ENCODE measurements at places on chromosomes 7 and 10.
A peak's percentile ranks its signal among the peaks of the same experiment; 100 is the strongest.

DNA sequence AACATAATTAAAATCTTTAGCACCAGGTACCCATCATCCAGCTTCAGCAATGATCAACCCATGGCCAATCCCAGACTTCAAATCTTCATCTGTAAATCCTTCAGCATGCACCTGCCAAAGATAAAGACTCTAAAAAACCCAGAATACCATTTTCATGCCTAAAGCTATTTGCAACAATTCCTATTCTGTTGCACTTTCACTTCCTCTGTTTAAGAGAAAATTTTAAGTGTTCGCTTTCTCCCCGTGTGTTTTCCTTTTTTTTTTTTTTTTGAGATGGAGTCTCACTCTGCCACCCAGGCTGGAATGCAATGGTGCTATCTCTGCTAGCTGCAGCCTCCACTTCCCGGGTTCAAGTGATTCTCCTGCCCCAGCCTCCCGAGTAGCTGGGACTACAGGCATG lies 31.8 kb upstream of the HTR5A start:
- no peak for DNase-seq

- DNase-seq, result no peak
Observed at GRCh38 chr10:122678266-122678665, 21.4 kb downstream of the C10orf120 start.

GRCh38 chr7:105924945-105925344 lies 38.1 kb upstream of the CDHR3 start:
- peak; percentile 32 for DNase-seq

GRCh38 chr10:131931981-131932380 lies 31.2 kb downstream of the PPP2R2D start:
- no peak for DNase-seq

DNA sequence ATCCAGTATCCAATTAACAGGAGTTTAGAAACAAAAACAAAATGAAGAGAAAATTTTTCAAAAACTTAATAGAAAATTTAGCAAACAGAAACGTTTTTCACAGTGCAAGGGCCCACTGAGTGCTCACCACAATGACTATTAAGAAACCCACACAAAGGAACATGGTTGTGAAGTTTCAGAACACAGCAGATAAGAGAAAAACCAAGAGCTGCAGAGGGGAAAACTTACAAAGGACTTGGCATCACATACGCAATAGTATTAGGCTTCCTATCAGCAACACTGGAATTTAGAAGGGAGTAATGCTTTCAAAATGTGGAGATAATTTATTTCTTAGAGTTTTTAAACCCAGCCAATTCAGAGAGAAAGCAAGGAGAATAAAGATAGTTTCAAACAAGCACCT lies 1.7 kb upstream of the C7orf25 start:
- no peak for DNase-seq

DNA sequence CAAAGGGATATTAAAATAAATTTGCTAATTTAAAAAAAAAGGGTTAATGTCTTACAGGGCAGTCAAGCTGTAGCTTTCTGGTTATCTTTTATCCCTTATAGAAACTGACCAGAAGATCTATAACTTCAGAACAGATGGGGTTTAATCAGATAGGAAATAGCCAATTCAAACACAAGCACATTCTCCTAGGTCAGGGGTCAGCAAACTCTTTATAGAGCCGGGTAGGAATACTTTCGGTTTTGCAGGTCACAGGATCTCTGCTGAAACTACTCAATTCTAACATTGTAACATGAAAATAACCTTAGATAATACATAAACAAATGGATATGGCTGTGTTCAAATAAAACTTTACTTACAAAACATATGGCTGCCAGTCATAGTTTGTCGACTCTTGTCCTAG lies 479.8 kb downstream of the ADRA2A start:
- DNase-seq, result no peak

GRCh38 chr7:27967639-27968038 lies 213.0 kb downstream of the JAZF1 start:
- no peak for DNase-seq

DNA sequence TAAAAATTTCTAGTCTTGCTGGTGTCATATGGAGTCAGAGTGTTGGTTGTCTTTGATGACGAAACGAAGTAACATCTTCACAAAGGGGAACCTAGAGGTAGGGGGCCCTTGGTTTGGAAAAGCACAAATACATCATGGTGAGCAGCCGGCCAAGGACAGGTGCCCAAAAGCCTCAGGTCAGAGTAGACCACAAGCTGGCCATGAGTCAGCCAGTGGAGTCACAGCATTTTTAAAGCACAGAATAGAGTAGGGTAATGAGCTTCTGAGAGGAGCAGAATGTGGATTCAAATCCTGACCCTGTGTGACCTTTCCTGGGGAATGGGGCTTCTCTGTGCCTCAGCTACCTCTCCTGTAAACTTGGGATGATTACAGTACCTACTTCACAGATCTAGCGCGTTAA lies 5.3 kb downstream of the CAMK2B start:
- DNase-seq, result no peak

- peak; percentile 46 for DNase-seq
Observed at GRCh38 chr10:16828114-16828568, 10.9 kb upstream of the RSU1 start.

- no peak for DNase-seq
Observed at GRCh38 chr10:86678999-86679792, 10.9 kb downstream of the LDB3 start.

- DNase-seq, result no peak
Observed at GRCh38 chr7:130009848-130010688, 41.1 kb downstream of the ZC3HC1 start.

GRCh38 chr7:25777969-25778708 lies 373.9 kb upstream of the NFE2L3 start:
- DNase-seq, result no peak

DNA sequence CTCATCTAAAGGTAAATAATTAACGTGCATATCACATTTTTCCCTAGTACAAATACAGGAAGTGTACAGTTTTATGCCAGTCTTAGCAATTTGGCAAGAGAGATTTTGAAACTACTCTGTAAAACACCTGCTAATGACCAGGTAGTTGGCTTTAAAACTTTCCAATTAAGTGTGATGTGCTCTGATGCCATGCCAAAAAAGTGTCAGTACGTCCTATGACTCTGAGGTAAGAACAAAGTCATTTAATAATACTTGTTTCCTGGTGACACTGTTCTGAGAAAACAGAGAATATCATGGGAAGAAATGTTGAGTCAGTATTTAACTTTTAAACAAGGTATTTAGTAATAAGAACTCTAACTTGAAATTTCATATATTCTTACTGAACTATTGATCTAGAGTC lies 9.6 kb downstream of the PDZD8 start:
- DNase-seq, result no peak

DNA sequence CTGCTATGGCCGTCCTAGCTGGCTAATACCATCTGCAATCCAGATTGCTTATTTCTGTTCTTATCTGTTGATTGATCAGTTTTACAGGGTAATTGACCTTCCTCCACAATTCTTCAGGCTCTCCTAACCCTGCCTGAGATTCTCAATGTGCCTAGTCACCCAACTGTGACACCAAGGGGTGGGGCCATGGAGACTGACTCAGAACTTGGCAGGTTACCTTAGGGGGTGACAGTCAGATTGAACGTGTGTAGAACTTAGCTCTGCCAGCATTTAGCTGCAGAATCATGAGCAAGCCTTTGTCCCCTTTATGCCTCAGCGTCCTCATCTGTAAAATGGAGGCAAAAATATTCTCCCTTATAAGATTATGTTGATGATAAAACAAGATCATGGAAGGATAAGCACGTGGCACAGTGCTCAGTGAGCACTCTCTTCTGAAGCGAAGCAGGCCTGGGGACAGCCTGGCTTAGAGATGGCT lies 19.1 kb upstream of the LEP start:
- no peak for DNase-seq

DNA sequence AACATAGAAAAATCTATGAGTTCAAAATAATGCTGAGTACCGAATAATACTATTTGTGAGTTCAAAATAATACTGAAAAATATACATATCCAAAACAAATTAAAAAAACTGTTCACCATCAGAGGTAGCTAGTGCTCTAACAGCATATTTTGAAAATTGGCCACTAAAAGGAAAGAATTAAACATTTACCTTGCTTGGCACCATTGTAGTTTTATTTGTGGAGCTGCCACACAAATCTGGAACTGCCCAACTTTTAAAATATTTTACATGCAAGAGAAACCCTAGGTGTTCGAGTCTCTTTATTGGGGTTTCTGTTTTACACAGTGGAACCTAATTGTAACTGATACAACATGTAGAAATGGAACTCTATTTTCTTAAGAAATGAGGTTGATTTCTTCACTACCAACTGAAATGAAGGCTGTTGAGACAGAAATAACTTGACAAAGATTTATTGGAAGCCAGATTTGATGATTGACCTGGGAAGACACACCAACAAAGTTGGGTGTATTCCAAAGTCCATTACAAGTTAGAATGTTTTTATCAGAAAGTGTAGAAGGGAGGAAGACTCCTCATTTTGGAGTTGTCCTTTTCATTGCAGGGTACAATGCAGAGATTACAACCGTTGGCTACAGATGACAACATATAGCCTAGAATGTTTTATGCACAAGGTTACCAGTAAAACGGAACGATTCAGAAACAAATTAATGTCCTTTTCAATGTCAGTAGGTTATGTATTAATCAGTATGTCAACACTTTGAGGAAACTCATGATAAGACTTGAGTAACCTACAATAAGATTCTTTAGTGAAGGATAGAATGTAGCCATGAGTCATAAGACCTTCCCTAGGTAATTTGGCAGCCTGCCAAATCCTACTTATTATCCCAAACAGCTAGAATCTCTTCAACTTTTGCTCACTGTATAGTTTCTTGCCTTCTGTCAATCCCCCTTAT lies 73.8 kb upstream of the PAPSS2 start:
- DNase-seq, result no peak

DNA sequence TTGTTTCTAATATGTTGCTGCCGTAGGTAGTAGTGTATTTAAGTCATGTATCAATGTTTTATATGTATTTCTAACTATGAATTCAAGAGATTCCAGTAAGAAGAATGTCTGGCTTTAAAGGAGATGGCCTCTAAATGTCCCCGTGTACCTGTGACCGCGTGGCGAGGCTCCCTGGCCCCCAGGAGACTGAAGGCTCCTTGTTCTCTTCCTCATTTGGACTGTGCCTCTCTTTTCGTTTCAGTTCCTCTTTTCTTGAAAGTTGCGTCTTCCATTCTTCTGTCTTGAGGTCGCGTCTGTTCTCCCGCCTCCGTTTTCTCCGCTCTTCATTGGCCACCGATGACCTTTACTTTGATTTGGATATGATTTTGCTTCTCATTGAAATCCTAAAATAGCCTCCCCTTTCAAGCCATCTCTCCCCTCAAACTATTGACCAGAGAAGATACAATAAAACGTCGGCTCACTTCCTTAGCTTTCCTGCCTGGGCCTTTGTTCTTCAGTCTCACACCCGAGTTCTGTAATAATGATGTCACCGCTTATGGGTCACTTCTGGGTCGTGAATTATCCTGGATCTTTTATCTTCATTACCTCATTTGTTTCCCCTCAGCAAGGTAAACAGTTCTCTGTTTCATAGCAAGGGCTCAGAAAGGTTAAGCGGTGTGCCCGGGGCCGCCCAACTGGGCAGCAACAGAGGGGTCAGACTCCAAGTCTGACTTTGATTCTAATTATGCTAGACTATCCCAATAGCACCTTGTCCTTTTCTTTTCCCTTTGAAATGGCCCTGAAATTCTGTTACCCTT lies 28.7 kb downstream of the WIPI2 start:
- no peak for DNase-seq

- no peak for DNase-seq
Observed at GRCh38 chr7:132055336-132056120, 499.1 kb upstream of the PODXL start.

DNA sequence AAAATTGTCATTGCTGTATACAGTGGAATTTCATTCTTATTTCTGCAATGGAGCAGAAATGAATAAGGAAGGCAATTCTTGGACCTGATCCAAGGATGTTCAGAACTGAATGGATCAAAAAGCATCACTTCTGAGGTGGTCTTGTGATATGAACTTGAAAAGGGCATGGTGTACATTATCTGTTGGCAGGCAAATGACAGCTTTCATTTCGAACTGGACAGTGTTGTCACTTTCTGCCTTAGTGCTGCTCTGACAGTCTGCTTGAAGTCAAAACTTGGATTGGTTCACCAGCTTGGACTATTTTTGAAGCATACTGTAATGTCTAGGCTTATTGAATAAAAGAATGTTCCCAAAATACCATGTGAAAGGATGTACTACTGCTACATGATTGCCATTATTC lies 52.0 kb downstream of the VCL start:
- DNase-seq, result no peak

DNA sequence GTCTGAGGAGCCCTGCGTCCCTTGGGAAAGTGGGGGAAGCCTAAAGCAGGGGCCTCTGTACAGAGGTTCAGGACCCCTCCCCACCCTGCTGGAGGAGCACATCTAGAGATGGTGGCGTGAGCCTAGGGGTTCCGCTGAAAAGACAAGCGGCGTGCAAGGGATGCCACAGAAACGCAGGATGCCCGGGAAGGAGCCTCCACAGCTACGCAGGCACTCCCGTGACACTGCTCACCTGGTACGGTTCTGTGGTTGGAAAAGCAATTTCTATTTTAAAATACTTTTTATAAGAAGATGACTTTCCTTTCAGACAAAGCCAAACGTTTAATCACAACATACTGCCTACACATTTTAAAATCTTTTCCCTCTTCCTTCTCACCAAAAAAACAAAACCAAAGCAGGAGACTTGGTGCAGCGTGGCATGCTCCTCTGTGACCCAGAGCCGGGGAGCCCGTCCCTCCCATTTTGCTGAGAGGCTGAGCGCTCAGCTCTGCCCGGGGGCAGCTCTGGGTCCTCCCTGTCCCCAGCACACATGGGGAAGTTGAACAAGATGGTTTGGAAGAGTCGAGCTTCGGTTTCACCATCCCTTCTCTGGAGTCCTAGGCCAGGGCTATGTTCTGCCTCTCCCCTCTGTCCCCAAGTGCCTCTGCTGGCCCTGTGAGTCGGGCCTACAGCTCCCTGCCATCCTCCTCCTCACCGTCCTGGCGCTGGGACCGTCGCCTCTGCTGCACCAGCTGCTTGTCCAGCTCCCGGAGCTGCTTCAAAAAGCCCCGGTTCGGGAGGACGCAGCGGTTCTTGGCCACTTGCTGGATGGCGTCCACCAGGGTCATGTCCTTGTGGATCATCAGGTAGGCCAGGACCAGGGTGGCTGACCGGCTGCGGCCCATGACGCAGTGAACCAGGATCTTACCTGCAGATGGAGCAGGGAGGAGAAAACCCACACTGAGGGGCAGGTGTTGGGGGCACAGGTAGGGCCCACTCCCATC lies 74.0 kb upstream of the SAMD8 start:
- no peak for DNase-seq

DNA sequence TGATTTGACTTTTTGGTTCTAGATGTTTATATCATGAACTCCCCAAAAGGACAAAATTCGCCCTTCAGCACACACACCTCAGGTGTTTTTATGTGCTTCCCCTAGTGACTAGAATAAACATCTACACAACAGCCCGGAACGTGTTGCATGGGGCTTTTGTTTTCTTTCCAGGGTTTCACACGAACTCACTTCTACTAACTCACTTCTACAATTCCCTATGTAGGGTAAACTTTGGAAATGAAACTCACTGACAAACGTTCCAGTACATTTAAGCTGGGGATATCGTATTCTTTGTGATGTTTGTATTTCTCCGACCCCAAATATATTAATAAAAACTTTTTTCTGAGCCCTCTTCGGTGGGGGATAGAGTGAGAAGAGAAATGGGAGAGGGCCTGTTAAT lies 1.4 kb downstream of the TRA2A start:
- DNase-seq, result peak; percentile 35

GRCh38 chr7:28855538-28856217 lies 102.5 kb downstream of the TRIL start:
- no peak for DNase-seq

GRCh38 chr10:55063811-55064210 lies 262.8 kb upstream of the PCDH15 start:
- DNase-seq, result no peak
